Transverse colon (tissue), 4 donors: ENCODE measurements at places on chromosomes 3 and 15. TPM values are rescaled to one million over a fixed set of nuclear protein-coding genes. Genes with fewer than 3 reads are reported as not detected.

Gene DLEC1
- total RNA-seq = 0.20 TPM

Gene PLA2G4E
- not detected for total RNA-seq

Gene GJD2
- not detected for total RNA-seq

Gene CACNA2D3
- 0.95 TPM for total RNA-seq

Gene PRRT3
- total RNA-seq = 1.5 TPM

Gene RETNLB
- 62.7 TPM for total RNA-seq

Gene DUOXA2
- 10.0 TPM for total RNA-seq

Gene CPNE9
- not detected for total RNA-seq

Gene SERPINI1
- not detected for total RNA-seq

Gene PRKCD
- total RNA-seq = 43.8 TPM

Gene SCAANT1
- not detected for total RNA-seq

Gene FAM227B
- total RNA-seq = 9.2 TPM

Gene UBE2E1
- total RNA-seq = 109 TPM
